ENCODE measurements at places on chromosomes 3 and 15. TPM values are rescaled to one million over a fixed set of nuclear protein-coding genes. Genes with fewer than 3 reads are reported as not detected.

DNA sequence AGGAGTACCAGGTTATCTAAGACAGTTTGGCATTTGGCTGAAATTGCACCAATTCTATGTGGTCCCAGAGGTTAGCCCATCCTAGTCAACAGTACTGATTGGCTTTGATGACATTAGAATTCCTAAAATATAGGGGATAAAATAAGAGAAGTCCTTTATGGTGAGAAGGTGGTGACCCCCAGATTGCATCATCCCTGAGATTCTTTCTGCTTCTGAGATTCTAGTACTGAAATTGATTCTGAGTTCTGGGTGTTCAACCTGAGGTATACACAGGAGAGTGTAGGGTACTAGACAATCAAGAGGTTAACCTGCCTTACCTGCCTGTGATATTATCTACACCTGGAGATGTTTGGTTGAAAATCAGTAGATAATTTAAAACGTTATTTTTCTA is 140.9 kb upstream of the MRPS22 start:
- no peak for DNase-seq

DNA sequence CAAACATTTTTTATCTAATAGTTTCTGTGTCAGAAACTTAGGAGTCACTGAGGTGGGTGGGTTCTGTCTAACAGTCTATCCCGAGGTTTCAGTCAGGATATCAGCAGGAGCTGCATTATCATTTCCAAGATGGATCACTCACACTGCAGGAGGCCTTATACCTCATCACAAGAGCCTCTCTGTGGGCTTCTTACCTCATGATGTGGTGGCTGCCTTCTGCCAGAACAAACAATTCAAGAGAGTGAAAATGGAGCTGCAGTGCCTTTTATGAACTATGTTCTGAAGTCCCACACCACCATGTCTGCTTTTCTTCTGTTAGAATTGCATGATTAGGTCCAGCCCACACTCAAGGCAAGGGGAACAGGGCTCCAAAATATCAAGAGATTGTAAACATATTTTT is 27.9 kb downstream of the RFX7 start:
- no peak for DNase-seq

- no peak for DNase-seq
These were observed 118.5 kb downstream of the MYLK start for GRCh38 chr3:123765475-123766128.

GRCh38 chr3:46440531-46441294 is 24.0 kb downstream of the LTF start:
- no peak for DNase-seq

DNA sequence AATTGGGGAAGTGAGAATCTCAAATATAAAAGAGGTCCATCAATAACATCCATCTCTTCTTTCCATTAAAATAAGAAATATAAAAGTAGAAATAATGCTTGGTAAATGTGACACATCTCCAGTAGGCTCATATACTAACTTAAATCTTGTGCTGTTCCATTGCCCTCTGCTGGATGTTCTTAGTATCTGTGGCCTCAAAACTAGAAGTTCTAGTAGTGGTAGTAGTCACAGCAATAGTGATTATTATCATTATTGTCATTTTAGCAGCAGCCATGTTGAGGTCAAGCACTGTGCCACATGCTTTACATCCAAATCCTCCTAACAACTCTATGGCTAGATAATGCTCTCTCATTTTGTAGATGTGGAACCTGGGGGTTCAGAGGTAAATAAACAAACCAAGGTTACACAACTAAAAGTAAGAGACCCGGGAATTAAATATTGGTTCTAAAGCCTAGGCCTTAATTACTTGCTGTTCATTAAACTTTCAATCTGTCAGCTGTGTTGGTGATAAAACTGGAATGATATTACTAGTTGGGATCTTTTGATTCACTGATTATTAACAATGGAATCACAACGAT is 20.2 kb upstream of the BTLA start:
- no peak for DNase-seq

SEMA3B gene
- 33.9 TPM for total RNA-seq

Measured in right cardiac atrium (tissue), 5 donors.